ENCODE measurements at places on chromosomes 13 and 19.

DNA sequence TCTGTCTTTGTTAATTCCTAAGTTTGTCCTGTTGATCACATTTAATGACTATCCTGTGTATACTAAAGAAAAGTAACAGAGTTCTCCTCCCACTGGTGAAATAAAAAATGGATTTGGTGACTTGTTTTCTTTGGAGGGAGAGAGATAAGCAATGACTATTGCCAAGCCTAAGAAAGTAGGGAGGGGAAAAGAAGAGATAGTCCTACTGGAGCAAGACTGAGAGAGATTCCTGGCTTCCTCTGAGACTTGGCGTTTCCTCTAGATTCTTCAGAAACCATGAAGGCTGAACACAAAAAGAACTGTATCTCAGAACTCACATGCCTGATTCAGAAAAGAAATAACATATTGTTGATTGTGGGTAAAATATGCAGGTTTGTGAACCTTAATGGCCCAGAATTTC, 406.5 kb downstream of the FOXO1 start:
- DNase-seq, result peak; percentile 70

DNA sequence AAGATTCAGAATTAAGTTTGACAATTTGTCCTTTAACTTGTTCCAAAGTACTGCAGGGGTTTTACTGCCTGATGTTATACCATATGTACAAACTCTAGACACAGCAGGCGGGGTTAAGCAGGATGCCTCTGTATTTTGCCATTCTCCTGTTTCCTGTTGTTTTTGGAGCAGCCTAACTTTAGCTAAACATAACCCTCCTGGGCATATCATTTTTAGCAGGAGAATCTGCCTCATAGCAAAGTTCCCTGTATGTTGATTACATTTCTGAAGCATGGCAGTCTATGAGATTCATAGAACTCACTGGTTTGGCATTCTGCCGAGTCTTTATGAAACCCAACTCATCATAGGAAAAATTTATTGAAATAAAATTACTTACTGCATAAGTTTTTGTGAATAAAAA, 5.2 kb downstream of the LHFPL6 start:
- no peak for DNase-seq

DNA sequence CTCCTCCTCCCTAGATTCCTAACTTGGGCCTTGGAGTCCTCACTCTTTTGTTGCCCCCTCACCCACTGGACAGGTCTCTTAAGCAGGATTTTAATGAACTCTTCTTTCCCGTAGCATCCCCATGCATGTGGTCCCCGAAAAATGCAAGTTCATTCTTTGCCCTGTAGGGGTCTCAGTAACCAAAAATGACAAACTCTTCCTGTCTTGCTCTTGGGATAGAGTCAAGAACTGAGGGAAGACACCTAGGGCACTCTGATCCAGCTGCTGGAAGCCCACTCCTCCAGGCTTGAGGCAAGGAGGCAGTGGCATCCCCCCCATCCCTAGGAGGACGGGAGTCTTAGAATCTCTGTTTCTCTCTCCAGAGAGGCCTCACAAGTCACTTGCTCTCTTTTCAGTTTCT, 987.0 kb downstream of the DIAPH3 start:
- DNase-seq, result no peak

DNA sequence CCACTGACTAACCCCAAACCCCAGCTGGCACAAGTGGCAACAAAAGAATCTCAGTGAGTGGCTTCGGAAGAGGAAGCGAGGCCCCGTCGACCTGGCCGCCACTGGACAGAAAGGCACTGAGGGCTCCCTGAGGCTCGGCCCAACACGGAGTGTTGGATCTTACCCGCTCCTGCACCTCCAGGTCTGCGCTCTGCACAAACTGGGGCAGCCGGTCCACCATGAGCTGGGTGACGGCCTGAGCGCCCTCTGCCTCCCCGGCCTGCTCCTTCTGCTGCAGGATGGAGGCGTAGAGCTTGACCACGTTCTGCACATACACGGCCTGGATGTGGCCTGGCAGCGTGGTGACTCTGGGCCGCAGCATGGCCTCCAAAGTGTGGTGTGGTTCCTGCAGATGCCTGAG, 21.7 kb downstream of the IZUMO4 start:
- DNase-seq, result no peak

All from astrocyte (in vitro differentiated cells and primary cell).